Activated naive CD4-positive, alpha-beta T cell (primary cell): ENCODE measurements at places on chromosomes 7 and 10.
A peak's percentile ranks its signal among the peaks of the same experiment; 100 is the strongest.

DNA sequence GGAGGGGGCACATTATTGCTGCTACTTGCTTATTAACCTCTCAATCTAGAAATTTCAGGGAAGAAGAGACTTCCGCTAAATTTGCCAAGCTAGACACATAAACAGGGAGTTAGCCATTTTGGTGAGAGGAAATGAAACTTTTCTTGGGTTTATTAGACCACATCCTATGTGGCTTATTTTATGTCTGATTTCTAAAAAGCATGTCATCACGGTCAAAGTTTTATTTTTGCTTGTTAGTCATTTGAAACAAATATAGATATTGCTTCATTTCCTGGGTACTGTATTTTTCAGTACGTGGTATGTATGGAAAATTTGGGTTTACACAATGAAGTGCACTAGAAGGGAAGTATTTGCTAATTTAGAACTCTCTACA, 144.1 kb downstream of the TCF7L2 start:
- DNase-seq = no peak

GRCh38 chr7:5001911-5002310, 42.9 kb upstream of the MMD2 start:
- no peak for DNase-seq

DNA sequence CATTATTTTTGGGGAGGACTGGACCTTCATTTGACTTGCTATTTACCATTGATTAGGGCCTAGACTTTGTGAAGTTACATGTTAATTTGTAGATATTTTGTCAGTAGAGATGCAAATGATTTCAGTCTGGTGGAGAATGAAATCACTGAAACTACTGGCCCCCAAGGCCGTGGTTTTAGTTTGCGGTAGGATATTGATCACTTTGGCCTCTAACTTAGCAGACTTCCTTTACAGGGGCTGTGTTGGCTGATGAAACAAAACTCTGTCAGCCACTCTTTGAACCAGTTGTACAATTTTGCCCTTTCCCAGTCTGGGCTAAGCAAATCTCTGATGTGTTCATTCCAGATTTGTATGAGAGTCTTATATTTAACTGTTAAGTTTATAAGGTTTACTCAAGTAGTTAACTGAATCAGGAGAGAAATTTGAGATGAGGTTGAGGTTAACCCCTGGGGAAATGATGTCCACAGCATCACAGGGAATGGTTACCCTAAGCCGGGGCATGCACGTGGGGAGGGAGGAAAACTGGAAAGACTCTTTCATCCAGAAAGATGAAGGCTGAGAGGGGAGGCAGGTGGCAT, 105.7 kb upstream of the INSIG1 start:
- DNase-seq = no peak

DNA sequence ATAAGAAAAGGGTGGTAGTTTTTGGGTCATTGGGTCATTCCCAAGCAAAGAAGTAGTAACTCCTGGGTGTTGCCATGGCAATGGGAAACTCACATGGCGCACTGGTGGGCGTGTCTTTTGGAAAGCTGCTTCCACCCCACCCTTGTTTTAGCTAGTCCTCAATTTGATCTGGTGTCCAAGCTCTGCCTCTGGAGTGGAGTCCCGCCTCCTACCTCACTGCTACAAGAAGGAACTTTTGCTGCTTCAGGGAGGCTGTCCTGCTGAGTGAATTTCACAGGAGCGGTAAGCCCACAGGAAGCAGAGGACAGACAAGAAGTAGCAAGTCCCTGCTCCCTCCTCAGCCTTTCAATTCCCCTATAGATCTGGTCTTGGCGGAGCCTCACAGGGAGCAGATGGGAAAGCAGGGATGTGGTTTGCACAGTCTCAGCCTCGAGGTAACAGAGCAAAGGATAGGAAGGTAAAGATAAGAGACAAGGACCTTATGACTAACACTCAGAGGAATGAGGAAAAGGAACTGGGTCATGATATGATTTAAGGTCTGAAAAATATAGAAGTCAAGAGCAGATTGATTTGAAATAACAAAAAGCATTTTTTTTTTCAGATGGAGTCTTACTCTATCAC, 700.3 kb downstream of the TNS3 start:
- no peak for DNase-seq

- peak; percentile 14 for DNase-seq
Measured at GRCh38 chr7:101410743-101411507, 48.2 kb downstream of the COL26A1 start.

- DNase-seq = no peak
Measured at GRCh38 chr10:68261132-68261856, 29.4 kb upstream of the ATOH7 start.

GRCh38 chr10:86104156-86104555, 262.4 kb downstream of the GRID1 start:
- DNase-seq = no peak

- no peak for DNase-seq
Measured at GRCh38 chr10:89426230-89426868, 12.0 kb downstream of the IFIT5 start.

- no peak for DNase-seq
Measured at GRCh38 chr7:832968-833424, 720 bp downstream of the SUN1 start.

- no peak for DNase-seq
Measured at GRCh38 chr7:20698469-20698868, 83.0 kb downstream of the ABCB5 start.

- DNase-seq = no peak
Measured at GRCh38 chr7:76428868-76429805, 4.4 kb downstream of the ZP3 start.
